ENCODE measurements at places on chromosomes 7 and 10.

GRCh38 chr7:24659505-24659904 lies 86.3 kb downstream of the PALS2 start:
- H3K27ac ChIP-seq = no peak overlapping the region
- no peak for DNase-seq
- no peak overlapping the region for H3K4me3 ChIP-seq

- no peaks in the 10 kb centered on the region for H3K36me3 ChIP-seq
- H3K27me3 ChIP-seq = no peaks in the 10 kb centered on the region
- no peak overlapping the region for H3K4me3 ChIP-seq
Measured at GRCh38 chr10:126459032-126459831, 71.0 kb upstream of the ADAM12 start.

DNA sequence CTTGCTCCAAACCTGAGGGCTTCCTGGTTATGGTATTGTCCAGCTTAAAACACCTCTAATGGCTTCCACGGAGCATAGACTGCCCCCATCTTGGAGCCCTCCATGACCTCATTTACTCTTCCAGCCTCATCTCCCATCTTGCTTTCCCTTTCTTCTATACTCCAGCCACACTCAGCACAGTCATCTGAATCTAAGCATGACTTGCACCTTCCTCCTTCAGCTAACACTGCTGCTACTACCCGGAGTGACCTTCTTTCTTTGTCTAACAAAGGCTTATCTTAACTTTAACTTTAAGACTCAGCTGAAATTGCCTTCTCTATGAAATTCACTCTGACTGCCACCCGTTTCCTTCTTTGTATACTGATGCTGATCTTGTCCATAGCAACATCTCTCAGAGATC lies 135.1 kb downstream of the FAM107B start:
- no peak for DNase-seq
- no peak overlapping the region for H3K27ac ChIP-seq
- no peak overlapping the region for H3K4me3 ChIP-seq
- H3K27me3 ChIP-seq = no peaks in the 10 kb centered on the region
- no peaks in the 10 kb centered on the region for H3K36me3 ChIP-seq
- H3K4me1 ChIP-seq = peaks cover 2% of the 10 kb centered on the region

DNA sequence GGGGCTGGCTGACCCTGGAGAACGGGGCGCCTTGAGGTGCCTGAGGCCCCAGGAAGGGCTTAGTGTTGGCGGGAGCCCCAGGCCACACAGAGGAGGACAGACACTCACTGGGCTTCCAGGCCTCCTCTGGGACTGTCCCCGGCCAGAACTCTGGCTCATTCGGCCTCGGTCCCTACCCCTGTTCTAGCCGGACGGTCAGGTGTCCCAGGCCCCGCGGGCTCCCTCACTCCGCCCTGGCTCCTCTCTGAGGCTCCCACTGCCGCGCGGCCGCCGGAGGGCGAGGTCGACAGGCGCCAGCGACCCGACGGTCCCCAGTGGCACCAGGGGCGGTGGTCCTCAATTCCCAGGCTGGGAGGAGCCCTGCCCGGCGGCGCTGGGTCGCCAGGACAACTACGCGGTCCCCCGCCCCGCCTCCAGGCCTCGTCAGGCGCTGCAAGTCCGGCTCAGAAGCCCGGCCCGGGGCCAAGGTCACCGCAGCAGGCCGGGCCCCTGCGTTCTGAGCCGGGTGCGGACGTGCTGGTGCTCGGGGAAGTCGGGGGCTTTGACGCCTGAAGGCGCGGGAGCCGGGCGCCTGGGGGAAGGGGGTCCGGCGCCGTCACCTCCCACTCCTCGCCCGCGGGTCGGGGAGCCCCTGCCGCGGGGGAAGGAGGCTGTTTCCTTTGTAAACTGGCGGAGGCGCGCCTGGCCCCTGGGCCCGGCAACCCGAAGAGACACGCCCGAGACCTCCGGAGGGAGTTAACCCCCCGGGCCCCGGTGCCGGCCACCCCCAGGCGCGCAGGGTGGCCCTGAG lies 1.1 kb upstream of the PWWP2B start:
- peaks cover 19% of the 10 kb centered on the region for H3K4me1 ChIP-seq
- H3K27ac ChIP-seq = peak overlapping the region; percentile 65
- H3K36me3 ChIP-seq = no peaks in the 10 kb centered on the region
- H3K4me3 ChIP-seq = no peak overlapping the region
- no peaks in the 10 kb centered on the region for H3K27me3 ChIP-seq
- DNase-seq = no peak

DNA sequence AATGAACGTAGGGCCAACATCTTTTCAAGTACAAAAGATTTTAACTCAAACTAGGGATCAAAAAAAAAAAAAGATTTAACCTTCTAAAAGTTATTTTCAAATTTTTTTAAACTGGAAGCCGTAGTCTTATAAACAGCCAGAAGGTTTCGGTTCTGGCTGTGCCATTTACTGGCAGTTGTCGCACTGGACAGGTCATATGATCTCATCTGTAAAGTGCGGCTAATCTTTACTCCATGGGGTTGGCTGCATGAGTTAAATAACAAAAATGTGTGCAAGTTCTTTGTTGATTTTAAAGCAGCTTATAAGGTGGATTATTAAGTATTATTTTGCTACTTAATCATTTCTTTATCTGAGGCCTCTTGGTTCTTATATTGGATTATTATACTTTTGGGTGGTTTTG lies 36.6 kb downstream of the TRUB1 start:
- no peak overlapping the region for H3K4me3 ChIP-seq
- no peaks in the 10 kb centered on the region for H3K4me1 ChIP-seq
- H3K27ac ChIP-seq = no peak overlapping the region
- no peaks in the 10 kb centered on the region for H3K27me3 ChIP-seq
- peaks cover 5% of the 10 kb centered on the region for H3K36me3 ChIP-seq
- no peak for DNase-seq

- H3K27me3 ChIP-seq = no peaks in the 10 kb centered on the region
- H3K4me1 ChIP-seq = no peaks in the 10 kb centered on the region
- H3K27ac ChIP-seq = no peak overlapping the region
- DNase-seq = no peak
- H3K4me3 ChIP-seq = no peak overlapping the region
Measured at GRCh38 chr7:80095545-80095944, 39.1 kb upstream of the GNAI1 start.

DNA sequence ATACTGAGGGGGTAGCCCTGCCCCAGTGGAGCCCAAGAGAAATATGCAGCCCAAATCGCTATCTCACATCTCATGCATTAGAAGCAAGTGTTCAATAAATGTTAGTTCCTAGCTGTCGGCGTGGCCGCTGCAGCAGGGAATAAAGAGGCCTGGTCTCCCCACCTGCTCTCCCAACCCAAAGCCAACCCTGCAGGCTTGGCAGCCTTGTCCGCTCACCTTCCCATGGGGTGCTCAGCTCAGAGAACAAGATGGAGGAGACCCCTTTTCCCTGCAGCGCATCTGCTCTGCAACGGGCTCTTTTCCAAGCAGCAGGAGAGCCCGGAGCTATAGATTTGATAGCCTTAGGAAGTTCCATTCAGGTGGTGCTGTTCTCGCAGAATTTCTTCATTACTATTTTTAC lies 12.0 kb upstream of the DOCK1 start:
- DNase-seq = no peak
- H3K36me3 ChIP-seq = no peaks in the 10 kb centered on the region
- no peaks in the 10 kb centered on the region for H3K27me3 ChIP-seq
- H3K4me1 ChIP-seq = no peaks in the 10 kb centered on the region
- H3K4me3 ChIP-seq = no peak overlapping the region
- no peak overlapping the region for H3K27ac ChIP-seq

DNA sequence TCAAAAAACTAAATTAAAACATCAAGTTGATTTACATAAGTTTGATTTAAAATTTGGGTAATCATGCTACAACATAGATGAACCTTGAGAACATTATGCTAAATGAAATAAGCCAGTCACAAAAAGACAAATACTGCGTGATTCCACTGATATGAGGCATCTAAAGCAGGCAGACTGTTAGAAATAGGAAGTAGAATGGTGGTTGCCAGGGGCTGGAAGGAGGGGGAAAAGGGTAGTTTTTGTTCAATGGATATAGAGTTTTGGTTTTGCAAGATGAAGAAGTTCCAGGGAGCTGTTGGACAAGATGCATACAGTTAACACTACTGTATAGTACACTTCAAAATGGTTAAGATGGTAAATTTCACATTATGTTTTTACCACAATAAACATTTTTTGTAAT lies 45.0 kb upstream of the IFRD1 start:
- no peaks in the 10 kb centered on the region for H3K27me3 ChIP-seq
- H3K27ac ChIP-seq = no peak overlapping the region
- no peak for DNase-seq
- H3K4me3 ChIP-seq = no peak overlapping the region
- H3K4me1 ChIP-seq = no peaks in the 10 kb centered on the region

DNA sequence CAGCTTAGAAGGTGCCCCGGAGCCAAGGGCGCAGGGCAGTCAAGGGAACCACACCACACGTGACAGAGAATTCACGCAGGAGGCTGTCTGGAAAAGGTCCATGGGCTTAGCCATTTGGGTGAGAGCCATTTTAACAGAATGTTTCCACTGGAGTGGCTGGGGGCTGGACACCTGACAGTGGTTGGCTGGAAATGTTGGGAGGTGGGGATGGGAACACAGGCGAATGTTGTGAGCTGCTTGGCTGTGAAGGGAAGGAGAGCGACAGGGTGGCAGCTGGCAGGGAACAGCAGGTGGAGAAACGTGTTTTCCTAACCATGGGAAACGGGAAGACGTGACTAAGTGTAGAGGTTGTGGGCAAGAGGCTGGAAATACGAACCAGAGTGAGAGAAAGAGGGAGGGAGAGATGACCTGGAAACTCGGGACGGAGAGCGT lies 100.5 kb upstream of the ZNF32 start:
- H3K27me3 ChIP-seq = no peaks in the 10 kb centered on the region
- DNase-seq = no peak
- no peak overlapping the region for H3K27ac ChIP-seq
- no peak overlapping the region for H3K4me3 ChIP-seq
- no peaks in the 10 kb centered on the region for H3K4me1 ChIP-seq

DNA sequence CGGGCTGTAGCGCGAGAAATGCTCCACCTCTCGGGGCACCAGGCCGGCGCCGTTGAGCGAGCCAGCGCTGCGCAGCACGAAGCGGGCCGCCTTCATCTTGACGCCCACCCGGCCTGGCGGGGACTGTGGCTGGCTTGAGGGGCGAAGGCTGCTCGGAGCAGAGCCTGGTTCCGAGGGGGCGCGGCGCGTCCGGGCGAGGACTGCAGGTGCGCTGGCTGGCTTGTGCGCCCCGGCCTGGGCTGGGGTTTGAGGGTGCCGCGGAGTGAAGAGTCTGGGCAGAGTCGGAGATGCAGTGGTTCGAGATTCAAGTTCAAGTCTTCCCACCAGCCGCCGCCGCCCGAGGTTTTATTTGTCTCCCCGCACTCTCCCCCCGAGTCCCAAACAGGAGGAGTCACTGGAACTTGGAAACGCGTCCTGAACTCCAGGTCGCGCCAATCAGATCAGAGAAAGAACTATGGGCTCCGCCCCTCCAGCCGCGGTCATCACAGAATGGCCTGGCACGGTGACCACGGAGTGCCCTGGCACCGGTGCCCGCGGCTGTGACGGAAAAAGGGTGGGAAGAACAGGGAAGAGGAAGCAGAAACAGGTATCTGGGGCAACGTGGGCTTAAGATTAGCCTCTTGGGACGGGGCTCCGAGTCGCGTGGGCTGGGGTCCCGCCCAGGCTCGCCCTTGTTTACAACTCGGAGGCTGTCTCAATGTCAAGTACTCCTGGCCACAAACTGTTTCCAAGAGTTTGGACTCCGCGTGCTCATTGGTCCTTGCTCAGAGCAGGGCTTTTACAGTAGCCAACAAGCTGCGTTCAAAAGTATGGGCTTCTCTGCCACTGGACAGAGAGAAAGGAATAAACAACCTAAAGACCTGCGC lies at the start of gene PDK4:
Gene PDK4, minus strand, starts transcription at position 319 of the 866 bp plus-strand sequence. Its CDS starts 223 bp downstream, at position 96.
- no peaks in the 10 kb centered on the region for H3K36me3 ChIP-seq
- H3K27me3 ChIP-seq = no peaks in the 10 kb centered on the region
- H3K4me3 ChIP-seq = no peak within 1 kb of the TSS
- no peaks in the 10 kb centered on the region for H3K4me1 ChIP-seq

GRCh38 chr10:80453056-80453841 lies 861 bp upstream of the TSPAN14 start:
- peak overlapping the region; percentile 83 for H3K27ac ChIP-seq
- no peak for DNase-seq
- no peaks in the 10 kb centered on the region for H3K27me3 ChIP-seq

DNA sequence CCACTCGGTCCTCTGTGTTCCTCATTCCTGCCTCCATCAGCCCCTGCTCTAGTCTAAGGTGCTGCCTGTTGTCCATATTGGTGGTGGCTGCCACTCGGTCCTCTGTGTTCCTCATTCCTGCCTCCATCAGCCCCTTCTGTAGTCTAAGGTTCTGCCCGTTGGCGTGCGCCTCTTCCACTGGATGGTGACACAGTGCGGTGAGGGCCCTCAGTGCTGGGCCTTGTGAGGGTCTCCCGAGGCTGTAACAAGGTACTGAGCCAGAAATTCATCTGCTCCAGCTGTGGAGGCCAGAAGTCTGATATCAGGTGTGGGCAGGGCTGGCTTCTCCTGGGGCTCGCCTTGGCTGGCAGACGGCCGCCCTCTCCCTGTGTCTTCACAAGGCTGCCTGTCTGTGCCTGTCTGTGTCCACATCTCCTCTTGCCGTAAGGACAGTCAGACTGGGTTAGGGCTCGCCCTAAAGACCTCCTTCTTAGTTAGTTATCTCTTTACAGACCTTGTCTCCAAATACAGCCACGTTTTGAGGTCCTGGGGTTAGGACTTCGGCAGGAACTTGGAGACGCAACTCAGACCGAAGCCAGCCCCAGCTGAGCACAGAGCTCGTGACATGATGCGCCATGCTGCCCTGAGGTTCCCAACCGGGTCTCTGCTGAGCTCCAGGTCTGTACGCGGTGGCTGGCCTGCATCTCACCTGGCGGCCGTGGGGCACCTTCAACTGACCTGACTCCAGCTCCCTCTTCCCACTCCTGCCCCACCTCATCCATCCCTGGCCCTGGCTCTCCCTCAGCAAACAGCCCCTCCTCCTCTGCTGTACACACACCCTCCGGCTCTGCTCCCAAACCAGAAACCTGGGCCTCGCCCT lies 181.4 kb upstream of the SHH start:
- H3K4me1 ChIP-seq = peaks cover 7% of the 10 kb centered on the region
- H3K27me3 ChIP-seq = no peaks in the 10 kb centered on the region
- H3K27ac ChIP-seq = no peak overlapping the region
- DNase-seq = no peak

- no peaks in the 10 kb centered on the region for H3K27me3 ChIP-seq
- H3K36me3 ChIP-seq = no peaks in the 10 kb centered on the region
- H3K27ac ChIP-seq = no peak overlapping the region
Measured at GRCh38 chr7:115789901-115790300, 240.7 kb downstream of the TFEC start.

DNA sequence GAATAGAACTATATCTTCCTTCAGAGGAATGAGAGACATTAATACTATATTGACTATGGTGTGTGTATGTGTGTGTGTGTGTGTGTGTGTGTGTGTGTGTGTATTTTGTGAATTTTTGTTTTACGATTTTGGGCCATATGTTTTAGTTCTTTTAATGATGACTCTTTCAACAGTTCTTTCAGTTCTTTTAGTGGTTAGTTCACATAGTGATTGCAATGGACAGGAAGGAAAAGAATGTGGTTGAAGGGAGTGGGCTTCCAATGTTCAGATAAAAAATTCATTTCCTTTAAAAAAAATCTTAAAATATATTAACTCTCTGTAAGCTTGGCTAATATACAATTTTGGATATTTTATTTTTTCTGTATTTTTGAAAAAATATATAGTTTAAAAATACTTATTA lies 315.7 kb upstream of the DGKB start:
- no peaks in the 10 kb centered on the region for H3K36me3 ChIP-seq
- DNase-seq = no peak
- no peaks in the 10 kb centered on the region for H3K4me1 ChIP-seq
- H3K27me3 ChIP-seq = no peaks in the 10 kb centered on the region

GRCh38 chr7:8255680-8256655 lies 6.0 kb downstream of the ICA1 start:
- H3K36me3 ChIP-seq = no peaks in the 10 kb centered on the region
- no peak overlapping the region for H3K4me3 ChIP-seq
- no peak overlapping the region for H3K27ac ChIP-seq
- DNase-seq = no peak
- H3K27me3 ChIP-seq = peaks cover 3% of the 10 kb centered on the region

Data from effector memory CD4-positive, alpha-beta T cell (primary cell).